ENCODE measurements at places on chromosomes 4 and X.

GRCh38 chrX:17499512-17499911 lies 124.5 kb downstream of the NHS start:
- DNase-seq: no peak

- no peak for DNase-seq
Observed at GRCh38 chrX:15343075-15343476, 7.8 kb upstream of the PIGA start.

GRCh38 chr4:77819843-77820648 lies 878 bp upstream of the CNOT6L start:
- peak; percentile 98 for DNase-seq

DNA sequence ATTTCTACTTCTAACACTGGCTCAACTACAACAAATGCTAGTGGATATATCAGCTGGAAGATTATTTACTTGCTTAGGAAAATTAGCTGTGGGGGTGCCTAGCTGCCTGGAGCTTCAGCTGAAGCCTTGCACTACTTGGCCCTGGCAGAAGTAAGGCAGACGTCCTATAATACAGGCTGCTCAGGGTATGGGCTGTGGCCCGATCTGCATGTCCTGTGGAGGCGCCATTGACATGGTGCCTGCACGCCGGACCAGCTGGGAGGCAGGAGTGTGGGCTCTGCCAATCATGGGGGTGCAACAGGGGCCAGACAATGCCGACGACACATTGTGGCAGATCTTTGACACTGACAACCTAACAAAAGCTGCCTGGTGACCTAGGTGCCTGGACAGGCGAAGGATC lies 31.6 kb upstream of the UCP1 start:
- no peak for DNase-seq
